ENCODE measurements at places on chromosomes 11 and 22.

DNA sequence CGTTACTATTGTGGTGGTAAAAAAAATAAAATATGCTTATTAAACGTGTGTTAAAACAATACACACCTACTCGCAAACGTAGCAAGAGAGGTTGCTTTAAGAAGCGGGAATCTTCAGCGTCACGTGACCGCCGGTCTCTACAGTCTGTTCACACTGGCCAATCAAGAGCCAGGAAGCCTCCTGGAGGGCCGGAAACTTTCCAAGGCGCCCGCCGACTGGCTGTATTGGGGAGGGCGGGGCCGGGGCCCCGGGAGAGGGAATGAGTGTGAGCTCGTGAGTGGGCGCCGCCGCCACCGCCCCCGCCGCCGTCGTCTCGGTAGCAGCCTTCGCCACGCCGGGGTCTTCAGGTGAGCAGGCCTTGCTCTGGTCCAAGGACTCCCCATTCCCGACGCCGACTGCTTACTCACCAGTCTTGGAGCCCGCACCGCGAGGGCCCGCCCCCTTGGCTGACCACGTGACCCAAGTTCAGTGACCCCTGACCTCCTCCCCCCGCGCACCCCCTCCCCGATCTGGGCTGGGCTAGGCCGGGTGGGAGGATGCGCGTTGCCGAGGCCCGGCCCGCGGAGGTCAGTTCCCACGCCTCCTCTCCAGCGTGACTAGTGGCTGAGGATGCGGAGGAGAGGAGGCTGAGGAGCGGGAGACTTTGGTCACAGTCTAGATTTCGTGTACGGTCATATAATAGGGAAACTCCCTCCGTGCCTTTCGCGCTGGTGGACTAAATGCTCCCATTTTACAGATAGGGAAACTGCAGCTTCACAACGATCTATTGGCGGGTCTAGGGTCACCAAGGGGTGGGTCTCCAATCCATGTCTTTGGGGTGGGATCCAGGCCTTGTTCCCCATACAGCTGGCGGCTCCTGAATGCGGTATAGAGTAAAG, at the start of gene TAF6L:
Gene TAF6L, plus strand, starts transcription at position 253 of the 878 bp plus-strand sequence. CDS start 4,388 bp downstream, outside the sequence.
- DNase-seq: peak; percentile 75

- DNase-seq: no peak
Measured at GRCh38 chr22:37147186-37147990, 2.3 kb downstream of the IL2RB start.

- no peak for DNase-seq
Measured at GRCh38 chr11:129710423-129710822, 105.2 kb upstream of the TMEM45B start.

- no peak for DNase-seq
Measured at GRCh38 chr11:2743427-2744110, 43.8 kb upstream of the KCNQ1OT1 start.

- DNase-seq: no peak
Measured at GRCh38 chr11:73833067-73833466, 43.6 kb downstream of the COA4 start.

DNA sequence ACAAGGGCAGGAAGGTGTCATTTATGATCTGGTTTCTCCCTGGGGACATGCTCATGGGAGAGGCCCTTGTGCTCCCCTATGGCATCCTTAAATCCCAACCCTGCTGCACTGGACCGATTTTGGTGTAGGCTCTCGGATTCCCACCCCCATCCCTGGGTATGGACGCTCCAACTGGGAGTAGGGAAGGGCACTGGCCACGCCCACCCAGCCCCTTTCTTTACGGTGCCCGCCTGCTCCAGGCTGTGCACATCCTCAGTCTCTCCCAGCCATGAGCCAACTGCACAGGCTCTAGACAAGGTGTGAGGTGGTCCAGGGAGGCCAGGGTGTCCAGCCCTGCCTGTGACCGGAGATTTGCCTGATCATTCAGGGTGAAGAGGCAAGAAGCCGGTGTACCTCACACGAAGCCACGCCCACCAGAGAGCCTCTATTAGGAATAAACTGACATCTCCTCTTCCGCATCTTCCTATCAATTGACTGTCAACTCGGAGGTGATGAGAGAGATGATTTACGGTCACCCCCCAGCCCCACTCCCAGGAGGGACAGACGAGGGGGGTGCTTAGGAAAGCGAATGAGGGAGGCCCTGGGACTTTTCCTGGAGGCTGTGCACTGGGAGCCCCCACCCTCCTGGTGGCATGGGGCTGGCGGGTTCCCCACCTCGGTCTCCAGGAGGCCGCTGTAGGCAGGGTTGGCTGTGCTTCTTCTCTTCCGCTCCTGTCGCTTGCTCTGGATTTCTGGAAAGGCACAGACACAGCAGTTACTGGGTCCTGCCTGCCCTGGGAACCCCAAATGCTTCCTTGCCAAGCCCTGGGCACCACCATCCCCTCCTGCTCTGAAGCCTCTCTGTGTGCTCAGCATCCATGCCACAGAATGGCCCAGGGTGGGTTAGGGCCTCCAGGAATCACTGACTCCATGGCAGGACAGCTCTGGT, 116.7 kb downstream of the PHF21B start:
- DNase-seq: no peak

DNA sequence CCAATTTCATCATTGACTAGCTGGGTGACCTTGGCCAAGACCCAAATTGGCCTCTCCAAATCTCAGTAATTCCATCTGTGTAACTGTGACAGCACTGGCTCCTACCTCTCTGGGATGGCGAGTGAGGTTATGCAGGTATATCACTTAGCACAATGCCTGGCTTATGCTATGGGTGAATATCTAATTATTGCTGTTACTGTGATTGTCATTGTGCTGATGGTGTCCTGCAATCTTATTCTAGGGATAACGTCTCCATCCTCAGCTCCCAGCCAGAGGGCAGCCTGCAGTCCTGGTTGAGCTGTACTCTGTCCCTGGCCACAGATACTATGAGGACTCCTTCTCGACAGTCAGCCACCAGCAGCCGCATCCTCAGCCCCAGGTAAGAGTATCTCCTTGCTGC, 164.8 kb upstream of the SEZ6L start:
- DNase-seq: no peak

GRCh38 chr22:26109686-26110315, 59.5 kb upstream of the SEZ6L start:
- no peak for DNase-seq

- DNase-seq: no peak
Measured at GRCh38 chr22:28413612-28414399, 265.8 kb downstream of the TTC28 start.

DNA sequence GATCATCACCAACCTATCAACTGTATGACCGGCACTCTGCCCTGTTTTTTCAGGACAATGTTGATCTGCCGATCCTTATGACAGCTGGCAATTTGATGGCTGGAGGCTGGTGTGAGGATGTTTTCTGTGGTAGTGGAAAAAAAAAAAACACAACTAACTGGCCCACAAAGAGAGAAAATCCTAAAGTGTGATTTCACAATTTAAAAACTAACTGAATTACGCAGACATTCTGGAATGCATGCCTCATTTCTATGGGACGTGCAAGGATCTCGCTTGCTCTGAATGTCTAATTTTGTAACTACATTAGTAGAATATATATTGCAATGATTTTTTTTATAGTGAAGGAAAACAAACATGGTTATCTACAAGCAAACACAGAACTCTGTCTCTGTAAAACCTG, 590.5 kb downstream of the ETS1 start:
- no peak for DNase-seq

GRCh38 chr22:27179161-27179560, 521.8 kb downstream of the MIAT start:
- DNase-seq: no peak

DNA sequence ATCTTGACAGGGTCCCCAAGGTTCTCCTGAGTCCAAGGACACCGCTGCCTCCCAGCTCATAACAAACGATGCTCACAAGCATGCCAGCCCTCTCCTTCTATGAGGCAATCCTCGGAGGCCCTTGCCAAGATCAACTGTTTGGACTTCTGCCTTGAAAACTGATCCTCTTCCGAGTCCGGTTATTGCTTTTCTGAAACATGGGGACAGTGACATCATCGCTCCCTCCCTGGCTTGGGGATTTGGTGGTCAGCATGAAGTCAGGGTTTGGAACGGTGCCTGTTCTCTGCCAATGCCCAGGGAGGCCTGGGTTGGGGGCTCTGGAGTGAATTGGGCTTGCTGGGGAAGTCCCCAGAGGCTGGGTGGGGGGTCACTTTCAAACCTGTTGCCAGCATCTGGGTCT, 149.3 kb downstream of the FBXO7 start:
- no peak for DNase-seq

GRCh38 chr22:39527481-39527961, 5.0 kb downstream of the RPS19BP1 start:
- no peak for DNase-seq

- DNase-seq: no peak
Measured at GRCh38 chr11:66530927-66531709, 14.7 kb downstream of the ZDHHC24 start.

DNA sequence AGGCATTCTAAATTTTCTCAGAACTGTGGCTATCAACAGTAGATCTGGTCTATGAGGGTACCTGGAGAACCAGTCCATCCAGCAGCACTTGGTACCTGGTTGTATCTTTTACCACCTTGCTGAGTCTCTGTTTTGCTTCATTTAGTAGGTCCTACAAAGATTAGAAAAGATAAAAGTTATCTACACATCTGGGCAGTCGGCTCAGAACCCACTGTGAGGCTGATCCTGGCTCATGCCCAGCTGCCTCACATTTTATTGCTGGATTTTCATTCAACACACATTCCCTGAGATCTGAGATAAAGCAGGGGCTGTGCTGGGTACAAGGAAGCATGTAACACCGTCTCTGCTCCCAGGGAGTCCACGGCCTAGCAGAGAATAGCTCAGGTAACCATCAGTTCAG, 27.5 kb downstream of the ATP6V1E1 start:
- DNase-seq: no peak

- no peak for DNase-seq
Measured at GRCh38 chr22:27073601-27074425, 416.4 kb downstream of the MIAT start.

DNA sequence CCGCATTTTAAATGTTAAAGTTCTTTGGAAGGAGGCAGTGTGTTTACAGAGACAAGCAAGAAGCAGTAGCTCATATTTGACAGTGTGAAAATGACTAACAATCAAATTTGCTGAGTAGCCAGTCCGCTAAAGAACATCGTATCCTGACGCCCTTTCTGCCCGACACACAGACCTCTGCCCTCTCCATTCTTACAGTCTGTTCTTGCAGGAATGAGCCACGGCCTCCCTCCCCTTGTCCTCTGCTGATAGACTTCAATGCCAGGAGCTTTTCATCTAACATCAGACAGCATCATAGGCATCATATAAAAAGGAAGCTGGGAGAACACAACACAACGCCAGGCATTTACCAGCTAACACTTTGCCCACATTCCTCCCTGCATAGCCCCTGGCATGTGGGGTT, 486.0 kb downstream of the OPCML start:
- DNase-seq: no peak

GRCh38 chr11:71309611-71310010, 57.2 kb upstream of the SHANK2 start:
- peak; percentile 35 for DNase-seq

DNA sequence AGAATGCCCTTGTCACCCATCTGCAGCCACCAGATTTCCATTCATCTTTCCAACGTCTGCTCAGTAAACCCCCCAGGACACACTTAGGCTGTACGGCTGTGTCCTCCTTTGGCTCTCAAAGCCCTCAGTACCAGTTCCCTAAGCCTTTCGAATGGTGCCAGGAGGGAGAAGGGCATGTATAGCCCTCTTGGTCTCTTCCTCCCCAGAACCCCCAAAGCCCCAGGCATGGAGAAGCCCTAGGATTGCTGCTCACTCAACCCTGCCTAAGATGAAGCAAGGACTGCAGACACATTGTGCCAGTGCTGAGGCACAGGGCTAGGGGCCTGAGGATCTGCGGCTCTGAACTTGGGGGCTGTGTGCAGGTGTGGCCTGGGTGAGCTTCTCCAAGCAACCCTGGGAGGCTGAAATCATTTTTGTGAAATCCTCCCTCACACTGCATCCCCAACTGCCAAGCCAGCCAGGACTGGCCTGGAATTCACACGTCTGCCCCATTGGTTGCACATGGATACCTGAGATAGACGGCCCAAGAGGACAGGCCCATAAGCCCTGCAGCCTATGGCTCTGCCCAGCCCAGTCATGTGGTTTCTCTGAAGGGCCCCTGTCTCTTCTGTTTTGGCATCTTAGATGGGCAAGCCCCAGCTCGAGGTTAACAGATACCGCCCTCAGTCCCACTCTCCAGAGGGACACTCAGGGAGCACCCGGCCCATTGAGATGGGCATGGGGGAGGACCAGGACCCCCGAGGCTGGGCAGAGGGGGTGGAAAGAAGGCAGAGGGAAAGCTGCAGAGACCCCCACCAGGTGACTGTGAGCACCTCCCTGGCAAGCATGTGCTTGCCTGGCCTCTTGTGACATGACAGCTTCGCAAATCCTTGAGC, 34.0 kb downstream of the KCNQ1OT1 start:
- DNase-seq: no peak
